ENCODE measurements at places on chromosomes 1 and 21. TPM values are rescaled to one million over a fixed set of nuclear protein-coding genes. Genes with fewer than 3 reads are reported as not detected.

The TMPRSS2 gene
- total RNA-seq, result not detected

The STUM gene
- total RNA-seq, result not detected

The IL20 gene
- not detected for total RNA-seq

DNA sequence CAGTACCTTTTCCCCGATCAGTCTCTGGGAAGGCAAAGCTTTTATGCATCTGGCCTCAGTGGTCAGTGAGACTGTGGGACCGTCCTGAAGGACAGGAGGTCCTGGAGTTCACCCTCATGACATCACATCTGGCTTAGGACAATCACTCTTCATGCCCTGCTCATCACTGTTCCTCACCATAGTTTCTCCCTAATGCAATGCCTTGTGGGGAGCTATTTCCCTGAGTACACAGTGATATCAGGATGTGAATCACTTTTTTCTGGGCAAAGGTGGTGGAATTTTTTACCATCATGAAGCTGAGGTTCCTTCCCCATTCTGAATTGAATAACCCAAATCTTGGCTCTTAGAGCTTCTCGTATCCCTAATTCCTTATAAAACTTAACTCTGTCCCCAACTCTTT is 34.8 kb upstream of the CFAP126 start:
- DNase-seq, result no peak

GRCh38 chr1:3910857-3911845 is 11.1 kb upstream of the C1orf174 start:
- DNase-seq, result peak; percentile 92

DNA sequence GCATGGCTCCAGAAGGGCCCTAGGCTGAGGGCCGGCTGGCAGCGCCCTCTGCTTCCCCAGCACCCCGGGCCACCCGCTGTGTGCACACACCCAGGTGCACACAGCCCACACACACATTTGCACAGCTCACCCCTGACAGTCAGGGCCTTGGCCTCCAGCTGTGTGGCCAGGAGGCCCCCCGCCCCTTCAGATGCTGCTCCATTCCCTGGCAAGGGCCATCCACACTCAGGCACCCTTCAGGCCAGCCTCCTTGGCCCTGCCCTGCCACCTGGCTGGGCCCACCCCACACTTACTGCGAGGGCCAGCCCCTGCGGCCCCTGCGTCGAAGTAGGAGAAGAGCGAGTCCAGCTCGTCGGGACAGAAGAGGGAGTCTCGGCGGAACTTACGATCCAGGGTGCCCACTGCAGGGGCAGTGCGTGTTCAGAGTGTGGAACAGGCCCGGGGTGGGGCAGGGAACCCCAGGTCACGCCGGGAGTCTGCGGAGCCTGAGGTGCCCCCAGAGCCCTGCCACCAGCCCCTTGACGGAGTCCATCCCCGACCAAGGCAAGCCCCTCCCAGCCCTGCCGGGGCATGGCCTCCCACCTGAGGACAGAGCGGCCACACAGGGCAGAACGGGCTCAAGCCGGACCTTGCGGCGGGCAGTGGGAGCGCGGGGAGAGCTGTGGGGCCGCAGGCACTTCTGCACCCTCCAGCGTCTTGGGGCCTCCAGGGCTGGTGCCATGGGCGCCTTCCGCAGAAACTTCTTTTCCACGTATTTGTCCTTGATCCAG is 12.4 kb downstream of the ACAP3 start:
- no peak for DNase-seq

DNA sequence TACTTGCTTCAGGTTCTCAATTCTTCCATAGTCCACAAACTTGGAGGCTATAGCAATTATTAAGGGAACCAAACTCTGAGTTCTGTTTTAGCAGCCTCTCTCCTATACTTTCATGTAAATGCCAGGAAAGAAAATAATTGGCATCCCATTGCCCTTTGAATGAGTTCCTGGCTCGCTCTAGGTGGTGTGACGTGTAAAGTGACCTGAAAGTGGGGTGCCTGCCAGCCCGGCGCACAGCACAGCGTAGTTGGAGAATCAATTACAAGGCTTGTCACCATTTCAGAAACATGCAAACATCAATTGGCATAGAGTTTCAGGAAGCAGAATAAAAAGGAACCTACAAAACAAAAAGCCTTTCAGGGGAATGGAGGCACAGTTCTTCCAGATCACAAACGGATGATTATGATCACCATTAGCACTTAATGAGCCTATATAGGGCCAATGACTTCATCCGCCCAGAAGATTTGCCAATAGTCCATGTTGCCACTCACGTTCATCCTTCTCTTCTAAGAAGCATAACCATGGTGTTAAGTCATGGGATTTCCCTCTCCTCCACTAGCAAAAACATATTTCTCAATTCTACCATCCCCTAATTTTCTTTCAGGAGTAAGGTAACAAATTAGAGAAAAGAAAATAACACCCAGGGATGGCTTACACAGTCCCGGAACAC is 354.6 kb upstream of the ADGRL2 start:
- DNase-seq, result no peak

Data from activated CD4-positive, alpha-beta T cell treated with anti-CD3 and anti-CD28 coated beads, Interleukin-2, amount 10 ng/mL, durations not matched to agents 24 days and 14 days (primary cell).